ENCODE measurements at places on chromosomes 2 and 18.

- DNase-seq: no peak
These were observed 67.6 kb downstream of the TBC1D8 start for GRCh38 chr2:101083613-101084012.

GRCh38 chr18:61755555-61755954 lies 137.3 kb downstream of the RNF152 start:
- no peak for DNase-seq

GRCh38 chr2:182015334-182016109 lies 29.9 kb downstream of the PPP1R1C start:
- DNase-seq: no peak

GRCh38 chr18:6624271-6624660 lies 105.2 kb upstream of the ARHGAP28 start:
- DNase-seq: no peak

- no peak for DNase-seq
These were observed 174.2 kb downstream of the WDR7 start for GRCh38 chr18:56825321-56825720.

DNA sequence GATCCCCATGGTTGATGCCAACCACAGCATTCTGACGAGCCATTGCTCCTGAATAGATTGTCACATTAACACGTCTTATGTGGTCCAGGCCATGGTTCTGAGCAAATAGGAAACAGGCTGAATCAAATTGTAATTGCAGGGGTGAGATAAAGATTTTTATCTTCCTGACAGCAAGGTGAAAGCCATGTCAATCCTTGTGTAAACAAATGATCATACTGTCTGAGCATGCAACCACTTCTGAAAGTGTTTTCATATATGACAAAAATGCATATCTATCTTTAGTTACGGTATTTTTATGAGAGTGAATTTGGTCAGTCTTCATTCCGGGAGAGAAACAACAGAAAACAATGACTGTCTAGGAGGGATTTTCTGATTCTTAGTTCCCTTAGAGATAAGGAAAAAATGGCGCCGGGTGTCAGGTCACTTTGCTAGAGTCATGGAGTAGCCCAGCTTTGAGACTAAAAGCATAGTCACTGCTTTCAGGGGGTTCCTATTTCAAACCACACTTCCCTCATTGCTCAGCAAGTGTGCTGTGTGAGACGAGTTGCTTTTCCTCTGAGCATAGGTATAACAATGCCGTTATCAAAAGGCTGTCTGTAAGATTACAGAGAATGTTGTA lies 958.9 kb downstream of the DCDC2C start:
- no peak for DNase-seq

GRCh38 chr2:152354069-152354755 lies 19.2 kb downstream of the FMNL2 start:
- DNase-seq: no peak

GRCh38 chr18:57793302-57793986 lies 9.7 kb downstream of the ATP8B1 start:
- DNase-seq: no peak

DNA sequence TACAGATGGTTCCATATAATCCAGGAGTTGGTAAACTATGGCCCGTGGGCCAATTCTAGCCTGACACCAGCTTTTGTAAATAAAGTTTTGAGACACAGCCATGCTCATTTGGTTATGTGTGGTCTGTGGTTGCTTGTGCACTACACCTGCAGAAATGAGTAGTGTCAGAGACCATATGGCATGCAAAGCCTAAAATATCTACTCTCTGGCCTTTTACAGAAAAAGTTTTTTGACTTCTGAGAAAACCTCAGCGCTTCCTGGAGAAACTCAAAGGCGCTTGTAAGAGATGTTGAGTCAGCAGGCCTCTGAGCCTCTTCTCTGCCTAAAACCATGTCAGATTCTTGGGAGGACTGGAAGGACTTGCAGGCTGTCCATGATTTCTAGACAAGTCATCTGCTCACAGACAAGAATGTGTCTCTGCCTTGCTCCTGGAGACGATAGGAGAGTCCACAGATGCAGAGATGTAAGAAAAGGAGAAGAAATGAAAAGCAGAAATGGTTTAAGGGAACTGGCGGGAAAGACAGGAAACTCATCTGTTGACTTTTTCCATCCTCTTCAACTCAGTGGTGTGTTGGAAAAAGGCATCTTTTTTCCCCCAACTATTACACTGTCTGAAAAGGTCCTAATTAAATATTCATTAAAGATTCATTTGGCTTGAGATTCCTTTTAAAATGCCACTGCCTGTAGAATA lies 5.2 kb downstream of the TTC39C start:
- no peak for DNase-seq

DNA sequence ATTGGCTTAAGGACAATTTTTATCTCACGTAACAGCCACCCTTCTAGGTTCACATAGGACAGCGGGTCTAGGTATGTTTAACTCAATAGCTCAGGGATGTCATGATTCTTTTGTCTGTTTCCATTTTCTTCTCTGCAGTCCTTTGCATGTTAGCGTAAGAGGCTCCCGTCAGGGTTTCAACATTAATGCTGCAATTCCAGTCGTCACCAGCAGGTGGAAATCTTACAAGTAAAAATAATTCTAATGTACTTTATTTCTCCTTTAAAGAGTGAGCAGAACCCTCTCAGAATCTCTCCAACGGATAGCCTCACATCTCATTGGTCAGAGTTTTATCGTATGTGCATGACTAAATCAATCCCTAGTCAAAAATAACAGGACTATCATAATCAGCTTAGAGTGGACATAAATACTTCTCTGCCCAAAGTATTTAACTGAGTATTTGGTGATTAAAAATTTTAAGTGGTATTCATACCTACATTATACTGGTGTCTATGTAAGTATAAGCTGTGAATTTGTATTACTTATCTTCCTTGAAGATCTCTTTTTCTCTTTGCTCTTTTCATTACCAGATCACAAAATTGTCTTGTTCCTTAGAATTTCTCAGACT lies 487.2 kb upstream of the GCFC2 start:
- DNase-seq: no peak

DNA sequence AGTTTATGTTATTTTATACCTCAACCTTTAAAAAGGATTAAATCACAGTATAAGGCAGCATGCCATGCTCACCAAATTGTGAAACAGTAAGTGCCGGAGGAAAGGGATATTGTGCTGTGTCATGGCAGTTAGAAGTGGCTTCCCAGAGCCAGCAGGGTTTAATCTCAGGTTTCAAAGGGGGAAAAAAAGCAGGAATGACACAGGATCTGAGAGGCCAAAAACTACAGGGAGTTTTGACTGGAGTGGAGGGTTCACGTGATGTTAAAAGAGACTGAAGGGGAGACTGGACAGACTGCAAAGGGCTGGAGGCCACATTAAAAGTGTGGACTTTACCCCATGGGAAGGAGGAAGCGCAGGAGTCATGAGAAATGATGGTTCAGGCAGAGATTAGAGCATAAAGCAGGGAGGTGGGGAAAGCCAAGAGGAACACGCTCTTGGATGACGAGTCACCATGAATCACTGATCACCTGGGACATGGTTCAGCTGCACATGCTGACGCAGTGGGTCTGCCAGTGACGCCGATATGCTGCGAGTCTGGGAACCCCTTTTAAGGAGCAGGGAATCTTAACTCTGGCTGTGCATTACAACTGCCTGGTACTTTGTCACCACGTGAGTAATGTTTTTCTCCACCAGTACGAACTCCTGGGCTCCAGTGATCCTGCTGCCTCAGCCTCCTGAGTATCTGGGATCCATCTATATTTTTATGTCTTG lies 6.1 kb downstream of the CHMP1B start:
- no peak for DNase-seq

DNA sequence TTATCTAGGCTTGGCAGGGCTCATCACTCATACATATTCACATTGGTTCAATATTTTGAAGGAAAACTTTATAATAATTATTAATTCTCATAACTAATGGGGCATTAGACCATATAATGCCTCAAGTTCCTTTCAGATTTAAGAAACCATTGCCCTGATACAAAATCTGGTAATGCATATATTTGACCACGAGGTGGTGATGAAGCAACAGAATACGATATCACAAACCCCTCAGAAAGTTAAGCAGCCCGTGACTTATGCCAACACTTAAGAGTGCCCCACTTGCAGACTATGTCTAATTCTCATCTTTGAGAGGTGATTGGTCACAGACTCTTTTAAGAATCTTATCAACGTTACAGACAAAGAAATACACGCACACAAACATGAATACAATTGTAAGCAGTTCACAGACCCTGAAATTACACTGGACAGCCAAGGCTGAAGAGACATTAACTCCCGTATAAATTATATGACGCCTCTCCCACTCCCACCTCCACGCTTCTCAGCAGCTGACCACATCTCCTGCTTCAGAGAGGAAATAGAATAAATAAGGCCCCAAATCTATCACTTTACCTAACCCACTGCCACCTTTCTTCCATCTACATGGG lies 20.7 kb upstream of the DNAH6 start:
- no peak for DNase-seq

- DNase-seq: no peak
These were observed 102.6 kb upstream of the GLI2 start for GRCh38 chr2:120632796-120633646.

- DNase-seq: no peak
These were observed 7.3 kb downstream of the GREB1 start for GRCh38 chr2:11540996-11541692.

GRCh38 chr18:22549260-22549937 lies 131.7 kb upstream of the CTAGE1 start:
- DNase-seq: no peak

DNA sequence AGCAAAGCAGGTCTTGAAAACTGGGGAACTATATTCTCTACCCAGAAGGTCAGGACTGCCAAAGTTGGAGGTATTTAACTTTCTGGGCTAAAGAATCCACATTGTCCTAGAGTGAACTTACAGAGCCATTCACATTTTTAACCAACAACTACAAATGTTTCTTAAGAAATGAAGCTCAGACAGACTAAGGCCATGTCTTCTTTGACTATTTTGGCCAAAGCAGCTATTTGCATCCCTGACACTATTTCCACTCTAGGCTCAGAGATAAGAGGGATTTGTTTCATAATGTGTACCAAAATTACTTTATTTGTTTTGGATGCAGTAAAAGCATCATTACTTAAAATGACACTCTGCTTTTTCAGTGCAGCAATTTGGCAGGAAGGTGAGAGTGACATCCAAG lies 18.1 kb downstream of the PID1 start:
- DNase-seq: no peak

DNA sequence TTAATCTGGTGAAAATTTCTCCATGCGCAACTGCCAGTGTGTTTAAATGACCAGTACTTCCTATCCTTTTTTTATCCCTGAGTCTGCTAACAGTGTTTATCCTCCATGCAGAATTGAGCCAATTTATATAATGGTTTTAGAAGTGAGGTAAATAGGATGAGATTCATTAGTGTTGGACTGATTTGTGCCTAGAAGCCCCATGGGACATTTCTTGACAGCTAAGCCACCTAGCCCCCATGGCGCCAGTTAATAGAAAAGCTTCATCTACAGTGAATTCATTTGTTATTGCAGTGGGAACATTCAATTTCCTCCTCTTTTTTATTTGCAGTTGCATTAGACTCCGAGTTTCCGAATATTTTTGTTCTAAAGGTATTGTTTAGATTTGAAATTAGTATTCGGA lies 175.6 kb downstream of the ARL6IP6 start:
- no peak for DNase-seq

DNA sequence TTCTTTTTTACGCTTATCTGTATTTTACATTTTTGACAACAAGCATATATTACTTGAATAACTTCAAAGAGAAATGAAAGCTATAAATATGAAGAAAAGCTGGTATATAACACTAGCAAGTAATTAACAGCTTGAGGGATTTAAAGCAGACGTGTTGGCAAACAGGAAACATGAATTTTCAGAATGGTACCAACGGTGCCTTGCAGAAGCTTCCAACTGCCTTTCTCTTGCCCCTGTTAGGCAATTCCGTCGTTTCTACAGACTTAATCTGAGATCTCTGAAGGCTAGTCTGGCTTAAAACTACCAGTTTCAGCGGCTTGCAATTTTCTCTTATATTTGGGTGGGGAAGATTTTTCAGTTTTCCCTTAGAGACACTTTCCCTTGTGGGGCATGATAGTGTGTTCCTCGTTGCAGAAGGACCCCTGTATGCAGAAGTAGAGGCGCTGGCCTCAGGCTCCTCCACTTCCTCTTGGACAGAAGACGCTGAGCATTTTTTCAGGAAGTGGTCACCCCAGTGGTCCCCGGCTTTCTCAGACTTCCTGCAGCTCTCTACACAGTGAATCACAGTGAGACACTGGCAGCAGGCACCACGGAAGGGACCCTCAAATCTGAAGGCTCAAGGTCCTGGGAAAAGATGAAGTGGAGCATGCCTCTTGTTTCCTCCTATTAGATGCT lies 56.2 kb upstream of the SLC16A14 start:
- no peak for DNase-seq

GRCh38 chr2:158748926-158749590 lies 46.1 kb upstream of the DAPL1 start:
- no peak for DNase-seq

DNA sequence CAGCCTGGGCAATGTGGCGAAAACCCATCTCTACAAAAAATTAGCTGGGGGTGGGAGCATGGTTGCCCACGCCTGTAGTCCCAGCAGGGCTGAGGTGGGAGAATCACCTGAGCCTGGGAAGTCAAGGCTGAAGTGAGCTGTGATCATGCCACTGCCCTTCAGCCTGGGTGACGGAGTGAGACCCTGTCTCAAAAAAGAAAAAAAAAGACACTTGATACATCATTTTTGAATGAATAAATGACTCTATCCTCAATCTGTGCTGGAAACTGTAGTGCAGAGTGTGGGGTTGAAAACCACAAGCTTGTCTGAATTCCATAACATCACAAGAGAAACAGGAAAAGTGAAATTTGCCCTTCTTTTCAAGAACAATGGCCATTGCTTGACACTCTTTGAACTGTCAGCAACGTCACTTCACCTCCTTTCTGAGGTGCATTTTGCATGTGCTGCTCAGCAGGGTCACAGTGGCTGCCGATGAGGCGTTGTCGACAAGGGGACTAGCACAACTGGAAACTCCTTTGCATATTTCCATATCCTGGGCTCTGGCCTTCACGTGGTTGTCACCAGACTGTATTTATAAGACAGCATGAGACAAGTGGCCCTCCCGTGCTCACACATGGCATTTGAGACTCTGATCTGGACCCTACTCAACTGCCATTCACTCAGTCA lies 54.2 kb downstream of the DDX1 start:
- DNase-seq: no peak

- no peak for DNase-seq
These were observed 881.8 kb downstream of the SLC4A3 start for GRCh38 chr2:220509096-220509757.

DNA sequence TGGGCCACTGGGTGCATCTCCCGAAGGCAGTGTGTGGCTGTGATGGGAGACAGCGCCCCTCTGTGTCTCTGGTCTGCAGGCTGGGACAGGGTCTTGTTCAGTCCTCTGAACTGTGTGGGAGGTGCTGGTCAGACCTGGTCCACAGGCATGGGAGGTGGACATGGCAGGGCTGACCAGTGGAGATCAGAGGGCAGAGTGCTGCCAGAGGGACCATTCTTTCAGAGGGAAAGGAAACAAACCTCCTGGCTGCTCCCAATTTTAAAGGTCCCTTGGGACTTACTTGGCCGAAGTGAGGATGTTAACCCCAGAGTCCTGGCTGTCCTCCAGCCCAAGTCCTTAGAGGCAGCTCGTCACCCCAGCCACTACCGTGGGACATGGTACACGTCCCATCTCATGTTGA lies 4.0 kb downstream of the CAPN13 start:
- no peak for DNase-seq

GRCh38 chr2:239146741-239147181 lies 254.1 kb downstream of the HDAC4 start:
- no peak for DNase-seq
